ENCODE measurements at places on chromosomes 1 and 21. TPM values are rescaled to one million over a fixed set of nuclear protein-coding genes. Genes with fewer than 3 reads are reported as not detected.

SPRR1A gene
- not detected for total RNA-seq

ADAMTS5 gene
- not detected for total RNA-seq

LRP8 gene
- total RNA-seq = 27.3 TPM

GBP6 gene
- total RNA-seq = 0.39 TPM

C1QC gene
- 0.33 TPM for total RNA-seq

SLAMF9 gene
- not detected for total RNA-seq

TARS2 gene
- 34.7 TPM for total RNA-seq

SMYD3 gene
- total RNA-seq = 43.6 TPM

GLUL gene
- 134 TPM for total RNA-seq

PPM1J gene
- 0.26 TPM for total RNA-seq

HSPB7 gene
- not detected for total RNA-seq

GRCh38 chr1:29924017-29924431, 687.7 kb downstream of the PTPRU start:
- H3K27ac ChIP-seq = no peak overlapping the region
- DNase-seq = no peak
- no peaks in the 10 kb centered on the region for H3K36me3 ChIP-seq
- no peaks in the 10 kb centered on the region for H3K4me1 ChIP-seq
- no peak overlapping the region for H3K4me3 ChIP-seq

DNA sequence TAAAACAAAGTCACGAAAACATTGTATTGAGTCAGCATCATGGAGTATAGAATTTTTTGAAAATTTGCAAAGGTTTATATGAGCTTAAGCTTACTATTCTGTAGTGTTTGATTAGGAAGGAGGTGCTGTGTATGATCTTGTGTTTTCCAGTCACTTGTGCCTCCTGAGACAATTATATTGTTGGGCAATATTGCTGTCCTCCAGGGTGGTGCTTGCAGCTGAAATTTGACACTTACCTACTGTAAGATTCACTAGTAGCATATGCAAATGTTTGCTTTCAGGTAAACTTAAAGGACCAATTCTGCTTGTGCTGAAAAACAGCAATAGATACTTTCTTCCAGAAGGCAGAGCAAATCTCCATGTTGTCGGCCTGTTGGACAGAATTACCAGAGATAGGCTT, 268.0 kb downstream of the TGFB2 start:
- H3K36me3 ChIP-seq = no peaks in the 10 kb centered on the region
- no peaks in the 10 kb centered on the region for H3K4me1 ChIP-seq
- H3K4me3 ChIP-seq = no peak overlapping the region
- DNase-seq = no peak

GRCh38 chr1:89728381-89728780, 92.5 kb upstream of the LRRC8D start:
- H3K4me1 ChIP-seq = peaks cover 21% of the 10 kb centered on the region
- H3K4me3 ChIP-seq = no peak overlapping the region
- DNase-seq = no peak
- H3K27ac ChIP-seq = no peak overlapping the region
- H3K27me3 ChIP-seq = no peaks in the 10 kb centered on the region

- no peak overlapping the region for H3K4me3 ChIP-seq
- no peaks in the 10 kb centered on the region for H3K27me3 ChIP-seq
- no peak overlapping the region for H3K27ac ChIP-seq
- H3K36me3 ChIP-seq = no peaks in the 10 kb centered on the region
- H3K4me1 ChIP-seq = no peaks in the 10 kb centered on the region
Observed at GRCh38 chr1:186255266-186255665, 119.8 kb downstream of the TPR start.

DNA sequence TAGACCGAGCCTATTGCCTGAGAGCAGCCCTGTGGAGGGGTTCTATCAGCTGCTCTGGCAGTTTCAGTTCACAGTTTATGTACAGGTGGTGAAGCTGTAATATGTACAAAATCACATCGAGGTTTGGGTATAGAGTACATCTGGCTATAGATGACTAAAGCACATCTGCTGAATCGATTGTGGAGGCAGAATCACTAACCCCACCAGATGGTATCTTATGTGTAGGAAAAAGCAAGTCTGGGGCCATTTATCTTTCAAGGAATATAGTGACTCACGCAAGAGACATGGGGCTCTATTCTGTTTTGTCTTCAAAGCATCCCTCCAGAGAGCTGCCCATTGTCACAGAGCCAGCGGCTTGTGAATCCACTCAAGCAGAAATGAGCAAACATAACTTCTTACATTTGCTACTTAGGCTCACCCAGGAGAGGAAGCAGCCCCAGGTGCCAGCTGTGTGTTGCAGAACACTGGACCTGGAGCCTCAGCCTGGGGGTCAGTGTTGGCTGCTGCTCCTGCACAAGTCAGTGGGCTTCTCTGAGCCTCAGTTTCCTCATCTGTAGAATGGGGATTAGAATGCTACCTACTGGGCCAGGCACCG, 21.3 kb downstream of the MIIP start:
- peak overlapping the region; percentile 40 for H3K27ac ChIP-seq
- no peaks in the 10 kb centered on the region for H3K36me3 ChIP-seq
- no peak overlapping the region for H3K4me3 ChIP-seq

GRCh38 chr1:18556364-18556763, 74.3 kb upstream of the PAX7 start:
- peaks cover 5% of the 10 kb centered on the region for H3K27me3 ChIP-seq
- H3K36me3 ChIP-seq = no peaks in the 10 kb centered on the region
- no peak for DNase-seq
- no peak overlapping the region for H3K27ac ChIP-seq
- H3K4me1 ChIP-seq = peaks cover 4% of the 10 kb centered on the region
- H3K4me3 ChIP-seq = no peak overlapping the region

GRCh38 chr1:22717037-22717760, 6.6 kb downstream of the EPHB2 start:
- H3K4me1 ChIP-seq = no peaks in the 10 kb centered on the region
- peaks cover 3% of the 10 kb centered on the region for H3K27me3 ChIP-seq
- H3K4me3 ChIP-seq = no peak overlapping the region
- DNase-seq = no peak

DNA sequence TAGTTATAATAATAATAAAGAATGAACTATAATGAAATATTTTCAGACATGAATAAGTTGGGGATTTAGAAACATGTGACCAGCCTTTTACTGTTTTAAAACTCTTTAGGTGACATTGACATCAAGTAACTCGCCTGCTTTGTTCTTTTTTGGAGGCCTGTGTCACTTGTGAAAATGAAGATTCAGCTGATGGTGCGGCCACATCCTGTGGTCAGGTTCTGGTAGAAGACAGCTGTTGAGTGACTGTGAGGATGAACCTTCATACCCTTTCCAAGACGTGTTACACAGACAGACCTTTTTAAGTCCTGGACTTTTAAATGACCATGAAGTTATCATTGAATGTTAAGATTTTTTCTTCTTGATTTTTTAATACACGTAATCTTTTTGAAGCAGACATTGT, 10.3 kb downstream of the UTS2 start:
- H3K4me1 ChIP-seq = peaks cover 13% of the 10 kb centered on the region
- peak overlapping the region; percentile 41 for H3K27ac ChIP-seq
- peaks cover 21% of the 10 kb centered on the region for H3K36me3 ChIP-seq
- no peak overlapping the region for H3K4me3 ChIP-seq
- H3K27me3 ChIP-seq = no peaks in the 10 kb centered on the region

DNA sequence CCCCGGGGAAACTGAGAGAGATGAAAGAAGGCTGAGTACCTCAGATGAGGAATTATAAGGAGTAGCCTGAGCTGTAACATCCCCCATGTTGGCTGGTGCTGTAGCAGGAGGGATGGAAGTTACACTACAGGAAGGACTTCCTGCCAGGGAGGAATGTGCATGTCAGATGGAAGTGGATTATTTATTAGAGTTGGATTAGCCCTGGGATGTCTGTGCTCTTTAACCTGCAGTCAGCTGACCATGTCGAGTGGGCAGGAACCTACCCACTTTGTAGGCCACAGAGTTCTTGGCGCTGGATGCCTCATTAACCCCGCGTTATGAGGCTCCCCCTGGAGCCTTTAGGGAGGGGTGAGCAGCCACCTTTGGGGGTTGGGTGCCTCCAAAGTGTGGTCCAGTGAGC, 757 bp upstream of the SEMA4A start:
- no peak for DNase-seq
- H3K4me3 ChIP-seq = no peak overlapping the region
- no peaks in the 10 kb centered on the region for H3K27me3 ChIP-seq
- H3K36me3 ChIP-seq = no peaks in the 10 kb centered on the region
- no peak overlapping the region for H3K27ac ChIP-seq

DNA sequence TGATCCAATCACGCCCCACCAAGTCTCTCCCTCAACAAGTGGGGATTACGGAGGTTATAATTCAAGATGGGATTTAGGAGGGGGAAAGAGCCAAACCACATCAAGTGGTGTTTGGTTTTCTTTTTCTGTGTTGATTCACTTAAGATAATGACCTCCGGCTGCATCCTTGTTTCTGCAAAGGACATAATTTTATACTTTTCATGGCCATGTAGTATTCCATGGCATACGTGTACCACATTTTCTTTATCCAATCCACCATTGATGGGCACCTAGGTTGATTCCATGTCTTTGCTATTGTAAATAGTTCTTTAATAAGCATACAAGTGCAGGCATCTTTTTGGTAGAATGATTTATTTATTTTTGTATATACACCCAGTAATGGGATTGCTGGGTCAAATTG, 162.5 kb upstream of the JUN start:
- no peak overlapping the region for H3K4me3 ChIP-seq
- H3K27ac ChIP-seq = no peak overlapping the region
- DNase-seq = no peak
- H3K36me3 ChIP-seq = no peaks in the 10 kb centered on the region
- H3K27me3 ChIP-seq = no peaks in the 10 kb centered on the region
- H3K4me1 ChIP-seq = peaks cover 43% of the 10 kb centered on the region

DNA sequence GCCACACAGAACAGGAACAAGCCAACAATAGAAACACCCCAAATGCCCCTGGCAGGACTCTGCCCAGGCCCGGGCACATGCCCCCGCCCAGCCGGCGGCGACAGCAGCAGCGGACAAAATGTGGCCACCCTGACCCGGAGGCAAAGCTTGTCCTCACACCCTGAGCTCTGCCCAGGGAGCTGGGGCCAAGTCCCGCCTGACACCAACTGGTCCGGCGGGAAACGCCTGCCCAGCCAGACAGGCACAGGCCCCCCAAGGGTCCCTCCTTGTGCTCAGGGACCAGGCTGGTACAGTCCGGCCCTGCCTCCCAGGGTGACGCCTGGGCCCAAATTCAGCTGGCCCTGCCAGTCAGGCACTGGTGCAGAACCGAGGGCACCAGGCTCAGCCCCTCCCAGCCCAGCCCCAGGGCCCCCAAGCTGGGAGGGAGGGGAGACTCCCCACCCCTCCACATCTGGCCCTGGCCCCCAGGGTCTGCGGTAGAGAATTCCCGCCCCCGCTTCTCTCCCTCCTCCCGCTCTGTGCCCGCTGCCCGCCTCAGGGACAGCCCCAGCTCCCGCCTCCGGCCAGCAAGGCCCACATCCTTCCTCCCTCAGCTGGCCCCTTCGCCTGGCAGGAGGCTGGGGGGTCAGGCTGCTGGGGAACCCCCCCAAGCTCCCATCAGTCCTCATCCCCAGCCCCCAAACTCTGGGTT, 2.0 kb downstream of the AHDC1 start:
- H3K4me1 ChIP-seq = peaks cover 77% of the 10 kb centered on the region
- H3K27ac ChIP-seq = peak overlapping the region; percentile 49
- H3K27me3 ChIP-seq = no peaks in the 10 kb centered on the region
- H3K36me3 ChIP-seq = no peaks in the 10 kb centered on the region
- DNase-seq = no peak

DNA sequence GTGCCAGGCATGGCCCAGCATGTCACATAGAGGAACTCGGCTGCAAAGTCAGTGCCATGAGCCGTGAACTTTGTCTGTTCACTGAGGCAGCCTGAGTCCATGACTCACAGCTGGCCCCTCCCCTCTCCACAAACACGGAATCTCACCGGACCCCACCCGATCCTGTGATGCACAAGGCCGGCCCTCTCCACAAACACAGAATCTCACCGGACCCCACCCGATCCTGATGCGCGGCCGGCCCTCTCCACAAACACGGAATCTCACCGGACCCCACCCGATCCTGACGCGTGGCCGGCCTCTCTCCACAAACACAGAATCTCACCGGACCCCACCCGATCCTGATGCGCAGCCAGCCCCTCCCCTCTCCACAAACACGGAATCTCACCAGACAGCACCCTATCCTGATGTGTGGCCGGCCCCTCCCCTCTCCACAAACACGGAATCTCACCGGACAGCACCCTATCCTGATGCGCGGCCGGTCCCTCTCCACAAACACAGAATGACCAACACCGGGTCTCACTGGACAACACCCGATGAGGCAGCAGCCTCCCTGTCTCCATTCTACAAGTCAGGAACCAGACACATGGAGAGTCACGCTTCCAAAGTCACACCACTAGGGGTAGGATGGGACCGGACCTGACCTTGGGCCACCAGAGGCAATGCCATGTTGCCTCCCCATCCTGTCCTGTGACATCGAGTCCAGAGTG, 39.6 kb upstream of the GPR153 start:
- no peaks in the 10 kb centered on the region for H3K36me3 ChIP-seq
- no peak overlapping the region for H3K4me3 ChIP-seq
- no peak for DNase-seq
- H3K27ac ChIP-seq = no peak overlapping the region

GRCh38 chr1:245556057-245556456, 401.3 kb downstream of the KIF26B start:
- no peaks in the 10 kb centered on the region for H3K4me1 ChIP-seq
- no peak overlapping the region for H3K27ac ChIP-seq
- no peaks in the 10 kb centered on the region for H3K36me3 ChIP-seq
- H3K4me3 ChIP-seq = no peak overlapping the region
- no peaks in the 10 kb centered on the region for H3K27me3 ChIP-seq

GRCh38 chr1:93567255-93567918, 114.2 kb downstream of the BCAR3 start:
- H3K4me1 ChIP-seq = no peaks in the 10 kb centered on the region
- no peak overlapping the region for H3K4me3 ChIP-seq
- DNase-seq = no peak
- no peaks in the 10 kb centered on the region for H3K27me3 ChIP-seq
- no peak overlapping the region for H3K27ac ChIP-seq
- H3K36me3 ChIP-seq = no peaks in the 10 kb centered on the region

DNA sequence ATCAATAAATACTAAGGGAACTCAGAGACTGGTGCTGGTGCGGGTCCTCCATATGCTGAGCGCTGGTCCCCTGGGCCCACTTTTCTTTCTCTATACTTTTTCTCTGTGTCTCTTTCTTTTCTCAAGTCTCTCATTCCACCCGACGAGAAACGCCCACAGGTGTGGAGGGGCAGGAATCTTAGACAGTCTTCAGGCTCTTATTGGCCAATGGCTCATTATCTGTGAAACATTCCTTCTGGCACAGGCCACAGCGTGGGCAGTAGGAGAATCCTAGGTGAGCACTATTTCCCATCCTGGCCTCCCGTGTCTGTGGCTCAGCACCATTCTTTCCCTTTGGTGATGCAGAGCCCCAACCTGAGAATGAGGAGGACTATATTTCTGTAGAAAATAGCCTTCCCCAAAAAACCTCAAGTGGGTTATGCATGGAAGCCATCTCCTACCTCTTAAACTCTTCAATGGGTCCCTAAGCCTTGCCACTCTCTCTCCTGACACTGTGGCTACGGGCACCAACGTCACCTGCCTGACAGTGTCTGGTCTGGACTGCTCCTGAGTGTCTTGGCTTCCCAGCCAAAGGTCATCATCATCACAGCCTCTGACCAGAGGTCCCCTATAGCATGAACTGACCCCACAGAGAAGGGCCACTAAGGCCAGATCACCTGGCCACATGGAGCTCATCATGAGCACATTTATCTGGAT, 6.2 kb upstream of the SLAMF1 start:
- peaks cover 9% of the 10 kb centered on the region for H3K4me1 ChIP-seq
- no peak overlapping the region for H3K27ac ChIP-seq
- DNase-seq = no peak
- no peaks in the 10 kb centered on the region for H3K36me3 ChIP-seq

GRCh38 chr1:16068356-16069270, 4.8 kb downstream of the FAM131C start:
- H3K27me3 ChIP-seq = peaks cover 8% of the 10 kb centered on the region
- H3K36me3 ChIP-seq = no peaks in the 10 kb centered on the region
- no peak overlapping the region for H3K4me3 ChIP-seq
- DNase-seq = no peak
- peaks cover 41% of the 10 kb centered on the region for H3K4me1 ChIP-seq
